ENCODE measurements at places on chromosomes 12 and 14.
A peak's percentile ranks its signal among the peaks of the same experiment; 100 is the strongest.

- no peak for DNase-seq
These were observed 17.3 kb downstream of the TMED8 start for GRCh38 chr14:77359626-77360025.

GRCh38 chr14:91509083-91509877 lies 830 bp downstream of the PPP4R3A start:
- no peak for DNase-seq

GRCh38 chr12:104422441-104422840 lies 34.3 kb upstream of the CHST11 start:
- no peak for DNase-seq

DNA sequence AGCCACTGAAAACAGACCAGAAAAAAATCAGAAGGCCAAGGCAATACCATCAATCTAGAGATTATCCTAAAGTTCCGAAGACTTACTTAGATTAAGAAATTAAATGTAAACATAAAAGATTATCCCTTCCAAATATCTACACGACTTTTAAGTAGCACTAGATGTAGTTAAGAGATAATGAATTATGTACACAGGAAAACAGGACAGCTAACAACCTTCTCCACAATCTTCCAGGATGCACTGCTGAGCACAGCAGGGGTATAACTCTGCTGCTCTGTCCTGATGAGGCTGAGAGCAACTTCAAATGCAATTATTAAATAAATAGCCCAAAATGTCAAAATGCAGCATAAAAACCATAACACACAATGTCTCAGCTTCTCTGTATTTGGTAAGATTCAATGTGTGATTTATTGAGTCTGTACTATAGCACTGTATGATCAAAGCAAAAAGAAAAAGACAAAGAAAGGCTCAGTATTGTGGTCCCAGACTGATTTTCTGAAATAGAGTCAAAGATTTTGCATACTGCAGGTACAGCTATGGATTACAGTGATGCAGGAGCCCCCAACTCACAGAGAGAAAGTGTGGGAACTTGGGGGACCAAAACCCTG lies 56.9 kb downstream of the TMTC1 start:
- no peak for DNase-seq

DNA sequence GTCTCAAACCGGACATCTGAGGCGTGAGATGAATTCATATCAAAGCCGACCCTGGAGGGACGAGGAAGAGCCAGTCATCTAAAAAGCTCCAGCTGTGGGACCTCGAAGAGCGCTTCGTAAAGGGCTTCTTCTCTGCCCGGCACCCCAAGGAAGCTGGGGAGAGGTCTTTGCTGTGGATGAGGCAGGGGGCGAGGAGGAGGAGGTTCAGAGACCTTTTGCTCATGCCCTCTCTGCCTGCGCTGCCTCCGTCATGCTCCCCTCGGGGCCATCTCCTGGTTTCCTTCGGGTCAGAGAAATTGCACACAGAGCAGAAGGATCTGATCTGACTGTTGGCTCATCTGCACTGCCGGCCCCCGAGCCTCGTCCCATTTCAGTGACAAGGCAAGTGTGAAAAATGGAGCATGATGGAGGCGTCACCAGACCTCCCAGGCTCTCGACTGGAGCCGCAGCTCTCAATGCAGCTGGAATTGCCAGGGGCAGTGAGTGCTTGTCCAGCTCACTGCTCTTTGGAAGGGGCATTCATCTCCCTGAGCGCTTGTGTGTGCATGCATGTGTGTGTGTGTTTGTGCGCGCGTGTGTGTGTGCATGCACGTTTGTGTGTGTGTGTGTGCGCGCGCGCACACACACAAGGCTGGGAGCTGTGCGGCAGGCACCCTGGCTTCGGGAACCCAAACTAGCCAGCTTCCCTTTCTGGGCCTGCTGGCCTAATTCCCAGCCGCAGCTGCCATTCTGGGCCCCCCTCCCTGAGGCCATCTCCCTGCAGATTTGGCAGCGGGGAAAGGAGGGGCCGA lies 9.2 kb downstream of the CABP1 start:
- no peak for DNase-seq

DNA sequence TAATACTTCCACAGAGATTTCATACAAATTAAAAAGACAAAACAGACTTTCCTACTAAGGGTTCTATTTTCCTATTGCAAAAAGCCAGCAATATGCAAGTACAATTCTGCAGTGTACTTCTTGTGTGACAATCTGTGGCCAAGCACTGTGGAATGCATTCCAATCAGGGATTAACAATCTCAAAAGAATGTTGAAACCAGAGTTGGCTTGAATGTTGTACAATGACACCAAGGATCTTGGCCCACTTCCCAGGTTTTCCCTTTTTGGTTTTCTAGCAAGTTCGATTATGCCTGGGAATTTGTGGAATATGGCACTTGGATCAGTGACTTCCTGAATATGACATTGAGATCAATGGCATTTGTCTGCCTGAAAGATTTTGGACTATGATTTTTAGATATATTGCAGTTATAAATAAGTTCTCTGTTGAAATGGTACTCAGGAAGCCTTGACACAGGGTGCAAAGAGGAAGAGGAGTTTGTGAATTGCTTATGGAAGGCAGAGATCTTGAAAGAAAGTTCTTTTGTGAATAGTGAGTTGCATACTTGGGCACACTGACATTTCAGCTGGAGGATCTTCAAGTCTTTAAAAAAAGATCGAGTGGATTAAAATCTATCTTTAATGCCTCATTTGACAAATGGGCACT lies 81.4 kb upstream of the FERMT2 start:
- DNase-seq: peak; percentile 83

DNA sequence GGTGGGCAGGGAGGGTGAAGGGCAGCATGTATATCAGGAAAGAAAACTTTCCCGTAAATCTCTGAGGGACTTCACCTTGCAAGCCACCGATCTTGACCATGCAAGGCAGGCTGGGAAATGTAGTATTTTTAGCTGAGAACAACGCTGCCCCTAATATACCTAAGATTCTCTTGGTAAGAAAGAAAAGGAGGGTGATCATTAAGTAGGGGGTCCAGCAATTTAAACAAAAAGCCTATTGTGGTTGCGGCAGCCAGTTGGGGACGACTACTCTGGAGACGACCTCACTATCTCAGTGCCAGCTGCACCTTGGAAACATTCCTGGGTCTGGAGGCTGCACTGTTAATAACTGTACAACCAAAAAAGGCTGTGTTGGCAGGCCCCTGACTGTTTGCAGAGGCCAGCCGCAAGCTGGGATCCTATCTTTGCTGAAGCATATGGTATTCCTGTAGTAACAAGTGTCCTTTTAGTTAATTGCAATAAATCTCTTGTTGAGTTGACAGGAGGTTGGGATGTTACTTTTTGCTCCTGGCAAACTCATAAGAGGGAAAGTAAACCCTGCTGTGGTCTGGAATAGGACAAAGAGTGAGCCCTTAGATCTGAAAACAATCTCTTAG lies 6.4 kb downstream of the APOLD1 start:
- no peak for DNase-seq
